Hepatocyte (in vitro differentiated cells): ENCODE measurements at places on chromosomes 13 and 19.

DNA sequence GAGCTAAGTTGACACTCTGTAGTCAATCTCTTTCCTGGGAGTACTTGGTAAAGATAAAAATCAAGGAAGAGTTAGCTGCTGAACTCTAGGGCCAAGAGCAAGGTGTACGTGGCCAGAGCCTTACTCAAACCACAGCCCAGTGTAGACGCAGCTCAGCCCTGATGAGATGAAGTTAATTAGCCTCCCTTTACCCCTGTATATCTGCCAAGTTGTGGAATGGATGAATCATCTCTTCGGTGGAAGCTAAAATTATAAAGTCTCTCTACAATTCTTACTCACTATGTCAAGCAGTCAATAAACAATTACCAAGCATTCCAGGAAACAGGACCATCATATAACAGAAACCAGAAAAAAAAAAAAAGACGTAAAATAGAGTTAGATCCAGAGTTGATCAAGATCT lies 146.9 kb upstream of the UFM1 start:
- DNase-seq, result no peak

GRCh38 chr19:33235269-33235995 lies 9.8 kb upstream of the SLC7A10 start:
- DNase-seq, result peak; percentile 90

GRCh38 chr19:40363069-40363468 lies 14.6 kb downstream of the PLD3 start:
- DNase-seq, result no peak

DNA sequence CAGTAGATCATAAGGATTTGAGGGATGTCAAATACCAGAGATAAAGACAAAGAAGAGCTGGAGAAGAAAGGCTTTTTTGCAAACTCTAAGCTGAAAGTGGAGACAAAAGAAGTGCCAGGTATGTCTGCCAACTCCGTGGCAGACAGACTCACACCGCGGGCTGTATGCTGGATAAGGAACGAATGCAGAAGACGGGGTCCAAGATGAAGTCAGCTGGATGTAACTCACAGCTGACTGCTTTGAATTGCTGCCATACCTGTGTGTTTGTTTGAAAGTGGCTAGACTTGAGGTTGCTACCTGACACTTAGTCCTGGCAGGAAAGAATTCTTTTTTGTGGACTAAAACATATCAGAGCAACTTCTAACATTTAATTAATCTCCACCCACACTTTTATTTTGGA lies 398.8 kb downstream of the DLEU7 start:
- DNase-seq, result no peak

- no peak for DNase-seq
These were observed 24.0 kb upstream of the TBC1D4 start for GRCh38 chr13:75506018-75506417.

GRCh38 chr19:5519076-5519475 lies 48.7 kb downstream of the TINCR start:
- no peak for DNase-seq

DNA sequence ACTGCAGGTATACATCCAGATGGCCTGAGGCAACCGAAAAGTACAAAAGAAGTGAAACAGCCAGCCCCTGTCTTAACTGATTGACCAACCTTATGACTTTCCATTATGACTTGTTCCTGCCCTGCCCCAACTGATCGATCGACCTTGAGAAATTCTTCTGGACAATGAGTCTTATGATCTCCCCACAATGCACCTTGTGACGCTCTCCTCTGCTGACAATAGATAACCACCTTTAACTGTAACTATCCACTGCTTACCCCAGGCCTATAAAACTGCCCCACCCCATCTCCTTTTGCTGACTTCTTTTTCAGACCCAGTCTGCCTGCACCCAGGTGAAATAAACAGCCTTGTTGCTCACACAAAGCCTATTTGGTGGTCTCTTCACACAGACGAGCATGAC lies 11.2 kb downstream of the ZNF83 start:
- no peak for DNase-seq

GRCh38 chr19:10132905-10133304 lies 13.2 kb upstream of the EIF3G start:
- DNase-seq, result no peak

DNA sequence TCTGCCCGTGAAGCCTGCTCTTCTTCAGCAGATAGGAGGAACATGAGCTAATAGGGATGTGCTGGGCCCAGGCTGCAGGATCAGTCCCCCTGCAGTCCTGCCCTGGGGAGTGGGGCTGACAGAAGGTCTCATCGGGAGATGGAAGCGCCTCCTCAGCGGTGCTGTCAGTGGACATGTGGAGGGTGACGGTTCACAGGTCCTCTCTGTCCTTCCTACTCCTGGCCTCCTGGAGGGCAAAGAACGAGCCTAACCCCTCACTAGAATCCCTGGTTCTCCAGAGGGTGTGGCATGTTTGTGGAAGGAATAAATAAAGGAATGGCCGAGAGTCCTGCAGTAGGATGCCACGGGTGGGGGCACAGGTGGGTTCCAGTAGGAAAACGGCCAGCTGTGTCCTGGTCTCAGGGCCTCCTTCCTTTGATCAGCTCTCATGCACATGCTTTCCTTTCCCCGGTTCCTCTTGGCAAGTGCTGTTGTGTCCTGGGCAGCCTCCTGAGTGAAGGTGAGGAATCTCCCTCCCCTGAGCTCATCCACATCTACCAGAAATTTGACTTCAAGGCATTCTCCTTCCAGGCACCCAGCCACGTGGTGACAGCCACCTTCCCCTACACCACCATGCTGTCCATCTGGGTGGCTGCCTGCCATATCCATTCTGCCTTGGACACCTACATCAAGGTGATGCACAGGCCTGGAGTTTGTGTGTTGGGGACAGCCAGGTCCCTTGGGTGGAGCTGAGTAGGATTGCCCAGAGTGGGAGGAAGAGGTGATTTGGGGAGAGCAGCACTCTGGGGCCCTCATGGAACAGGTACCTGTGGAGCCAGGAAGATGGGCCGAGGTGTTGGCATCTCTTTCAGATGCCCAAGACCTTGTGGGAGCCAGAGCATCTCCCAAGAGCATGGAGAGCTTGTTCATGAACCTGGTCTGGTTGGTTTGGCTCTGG lies 28.6 kb upstream of the ZNF492 start:
- no peak for DNase-seq

- no peak for DNase-seq
These were observed 481.5 kb upstream of the MIR17HG start for GRCh38 chr13:90866006-90866405.

DNA sequence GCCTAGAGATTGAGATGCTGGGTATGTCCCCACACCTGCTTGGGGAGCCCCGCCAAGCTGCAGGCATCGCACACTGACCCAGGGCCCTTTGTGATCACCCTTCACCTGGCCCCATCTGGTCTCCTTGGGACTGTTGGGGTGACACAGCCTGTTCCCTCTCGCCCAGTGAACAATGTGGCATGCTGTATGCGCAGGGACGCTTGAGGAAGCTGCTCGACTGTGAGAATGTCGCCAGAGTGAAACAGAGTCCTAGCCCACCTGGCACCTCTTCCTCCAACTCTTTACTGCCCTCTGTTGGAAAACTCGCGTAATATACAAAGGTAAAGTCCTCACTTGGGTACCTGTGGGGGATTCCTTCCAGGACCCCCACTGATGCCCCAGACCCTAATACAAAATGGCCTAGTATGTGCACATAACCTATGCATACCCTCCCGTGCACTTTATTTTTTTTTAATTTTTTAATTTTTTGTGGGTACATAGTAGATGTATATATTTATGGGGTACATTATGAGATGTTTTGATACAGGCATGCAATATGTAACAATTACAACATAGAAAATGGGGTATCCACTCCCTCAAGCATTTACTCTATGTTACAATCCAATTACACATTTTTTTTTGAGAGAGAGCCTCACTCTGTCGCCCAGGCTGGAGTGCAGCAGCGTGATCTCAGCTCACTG lies 9.0 kb downstream of the BLOC1S3 start:
- peak; percentile 61 for DNase-seq

DNA sequence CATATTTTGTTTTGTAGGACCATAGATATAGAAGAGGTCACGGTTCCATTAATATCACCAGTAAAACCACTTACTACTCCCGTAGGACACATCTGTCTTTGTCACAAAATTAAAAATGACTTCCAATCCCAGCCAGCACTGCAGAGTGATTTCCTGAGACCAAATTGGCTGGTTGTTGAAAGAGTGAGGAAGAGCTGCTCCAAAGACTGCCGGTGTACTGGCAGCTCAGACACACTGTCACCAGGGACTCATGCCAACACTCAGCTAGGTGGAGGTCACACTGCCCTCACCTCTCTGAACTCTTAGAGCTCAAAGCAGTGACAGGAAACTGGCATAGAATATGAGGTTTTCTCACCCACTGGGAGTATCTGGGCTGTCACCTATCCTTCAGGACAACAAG lies 52.1 kb downstream of the FLT1 start:
- DNase-seq, result no peak

GRCh38 chr19:1651568-1652291 lies 685 bp downstream of the TCF3 start:
- DNase-seq, result peak; percentile 75

- DNase-seq, result no peak
These were observed 3.1 kb downstream of the SPC24 start for GRCh38 chr19:11152318-11153062.

DNA sequence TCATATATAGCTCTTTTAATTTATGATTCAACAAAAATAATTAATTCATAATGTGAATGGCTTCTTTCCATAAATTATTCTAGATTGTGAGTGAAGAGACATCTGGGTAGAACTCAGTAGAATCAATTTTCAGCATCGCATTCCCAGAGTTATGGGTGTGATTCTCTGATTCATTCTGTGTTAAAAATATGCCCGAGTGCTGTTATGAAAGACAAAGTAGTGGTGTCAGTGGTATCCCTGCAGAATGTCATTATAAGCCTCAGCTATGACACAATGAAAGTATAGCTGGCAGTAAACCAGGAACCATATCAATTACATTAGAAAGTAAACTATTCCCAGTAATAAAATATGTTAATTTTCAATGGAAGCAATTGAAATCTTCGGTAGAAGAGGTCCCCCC lies 480.5 kb upstream of the SLITRK1 start:
- no peak for DNase-seq

DNA sequence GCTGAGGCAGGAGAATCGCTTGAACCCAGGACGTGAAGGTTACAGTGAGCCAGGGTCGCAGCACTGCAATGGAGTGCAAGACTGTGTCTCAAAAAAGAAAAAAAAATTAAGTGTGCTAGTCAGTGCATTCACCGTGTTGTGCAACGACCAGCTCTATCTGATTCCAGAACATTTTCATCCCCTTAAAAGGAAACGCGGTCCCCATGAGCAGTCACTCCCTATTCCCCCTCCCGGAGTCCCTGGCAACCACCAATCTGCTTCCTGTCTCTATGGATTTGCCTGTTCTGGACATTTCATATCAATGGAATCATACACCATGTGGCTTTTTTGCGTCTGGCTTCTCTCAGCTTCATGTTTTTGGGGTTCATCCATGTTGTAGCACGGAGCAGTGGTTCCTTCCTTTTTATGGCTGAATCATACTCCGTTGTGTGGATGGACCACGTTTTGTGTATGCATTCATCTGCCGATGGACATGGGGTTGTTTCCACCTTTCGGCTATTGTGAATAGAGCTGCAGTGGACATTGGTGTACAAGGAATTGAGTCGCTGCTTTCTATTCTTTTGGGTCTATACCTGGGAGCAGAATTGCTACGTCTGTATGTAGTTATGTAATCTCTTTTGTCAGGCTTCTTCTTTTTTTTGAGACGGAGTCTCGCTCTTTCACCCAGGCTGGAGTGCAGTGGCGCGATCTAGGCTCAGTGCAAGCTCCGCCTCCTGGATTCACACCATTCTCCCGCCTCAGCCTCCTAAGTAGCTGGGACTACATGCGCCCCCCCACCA lies 19.8 kb downstream of the MYO9B start:
- DNase-seq, result peak; percentile 50

- no peak for DNase-seq
These were observed 10.6 kb upstream of the RETN start for GRCh38 chr19:7658219-7658686.

- peak; percentile 89 for DNase-seq
These were observed 9.1 kb upstream of the LILRB5 start for GRCh38 chr19:54266133-54266532.

- peak; percentile 85 for DNase-seq
These were observed at the start of gene FLT3LG for GRCh38 chr19:49473868-49474541. TSS of gene FLT3LG (plus strand) at chr19:49474215. CDS start at chr19:49474640, 425 bp downstream.

DNA sequence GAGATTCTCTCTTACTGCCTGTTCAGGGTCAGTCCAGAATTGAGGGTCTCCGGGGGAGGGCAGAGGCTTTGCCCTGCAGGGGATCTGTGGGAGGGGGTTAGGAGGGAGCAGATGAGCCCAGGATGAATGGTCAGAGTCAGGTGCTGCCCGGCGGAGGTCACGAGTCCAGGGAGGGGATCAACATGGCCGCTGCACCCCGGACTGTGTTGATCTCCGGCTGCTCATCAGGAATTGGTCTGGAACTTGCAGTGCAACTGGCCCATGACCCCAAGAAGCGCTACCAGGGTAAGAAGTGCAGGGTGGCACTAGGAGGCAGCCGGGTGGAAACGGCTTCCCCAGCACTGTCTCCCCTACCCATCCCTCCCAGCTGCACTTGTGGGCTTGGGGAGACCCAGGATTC lies at the start of gene RDH8:
RDH8 (plus strand) TSS at position 168 of the 400 bp plus-strand sequence; CDS start at position 183, 15 bp downstream.
- no peak for DNase-seq

DNA sequence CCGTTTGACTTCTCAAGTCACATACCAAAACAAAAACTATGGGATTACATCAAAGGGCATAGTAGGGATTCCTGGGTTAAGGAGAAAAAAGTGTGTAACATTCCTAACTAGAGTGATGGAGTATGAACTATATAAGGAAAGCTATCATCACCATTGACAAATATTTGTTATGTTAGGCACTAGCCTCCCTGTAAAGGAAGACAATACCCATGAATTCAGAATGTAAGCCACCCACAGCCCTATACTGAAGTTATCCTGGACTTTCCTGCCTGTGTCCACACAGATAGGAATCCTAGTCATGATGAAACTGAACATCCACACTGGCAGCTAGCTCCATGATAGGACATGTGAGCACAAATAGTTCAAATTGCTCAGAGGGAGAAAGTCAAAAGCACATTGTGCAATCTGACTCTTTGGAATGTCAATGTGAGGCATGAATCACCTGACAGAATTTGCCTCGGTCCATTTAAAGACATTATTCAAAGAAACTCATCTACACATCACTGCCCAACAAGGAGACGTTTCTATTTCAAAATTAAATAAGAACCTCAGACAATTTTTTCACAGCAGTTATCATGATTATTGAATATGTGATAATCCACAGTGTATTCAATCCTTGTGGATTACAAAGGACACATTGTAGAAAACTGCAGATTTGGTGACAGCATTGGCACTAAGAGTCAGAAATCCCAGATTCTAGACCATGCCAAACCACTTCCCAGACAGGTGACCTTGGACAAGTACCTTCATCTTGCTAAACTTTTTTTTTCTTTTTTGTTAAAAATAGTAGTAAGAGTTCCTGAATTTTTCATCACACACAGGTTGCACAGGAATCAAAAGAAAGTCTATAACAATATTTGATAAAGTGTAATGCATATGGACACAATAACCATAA lies 529.3 kb downstream of the IRS2 start:
- DNase-seq, result peak; percentile 80

GRCh38 chr19:408902-409515 lies at the start of gene C2CD4C:
TSS of gene C2CD4C (minus strand) at chr19:409147. CDS start at chr19:408361, 786 bp downstream.
- peak; percentile 58 for DNase-seq

GRCh38 chr13:49810567-49811526 lies 18.4 kb upstream of the KPNA3 start:
- DNase-seq, result peak; percentile 73
